Pulmonary artery endothelial cell (primary cell): ENCODE measurements at places on chromosomes 2 and 18. TPM values are rescaled to one million over a fixed set of nuclear protein-coding genes. Genes with fewer than 3 reads are reported as not detected.

DNA sequence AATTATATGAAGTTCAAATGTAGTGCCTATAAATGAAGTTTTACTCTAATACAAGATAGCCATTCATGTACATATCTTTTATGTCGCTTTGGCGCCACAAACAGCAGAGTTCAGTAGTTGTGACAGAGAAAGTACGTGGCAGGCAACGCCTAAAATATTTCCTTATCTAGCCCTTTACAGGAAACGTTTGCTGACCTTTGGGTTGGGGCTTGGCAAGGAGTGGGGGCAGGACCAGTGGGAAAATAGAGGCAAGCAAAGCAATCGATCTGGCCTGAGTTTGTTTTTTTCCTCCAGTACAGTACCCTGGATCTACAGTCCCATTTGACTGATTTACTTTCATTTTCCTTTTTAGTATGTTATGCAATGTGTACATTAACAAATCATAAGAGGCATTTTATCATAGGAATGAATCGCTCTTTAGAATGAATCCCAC, 13.1 kb downstream of the CCDC68 start:
- DNase-seq = no peak

DNA sequence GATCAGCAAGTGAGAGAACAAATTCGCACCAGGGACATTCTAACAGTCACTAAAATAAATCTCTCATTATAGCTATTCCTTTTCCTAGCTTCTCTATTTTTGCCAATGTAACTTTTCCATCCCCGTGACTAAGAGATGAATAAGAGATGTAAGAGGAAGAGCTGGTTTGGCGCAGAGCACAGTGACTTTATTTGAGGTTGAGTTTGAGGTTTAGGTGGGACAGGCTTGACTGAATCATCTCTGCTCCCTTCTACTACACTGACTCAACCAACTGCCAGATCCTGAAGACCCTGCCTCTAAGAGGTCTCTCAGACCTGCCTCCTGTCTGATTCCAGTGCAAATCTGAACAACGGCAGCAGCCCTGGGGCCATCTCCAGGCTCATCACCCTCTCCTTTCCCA, 28.0 kb downstream of the RFX8 start:
- DNase-seq = no peak

GRCh38 chr2:240648650-240649275, 23.5 kb downstream of the GPR35 start:
- DNase-seq = no peak

GRCh38 chr18:669077-669476, 11.6 kb downstream of the TYMS start:
- no peak for DNase-seq

- DNase-seq = no peak
Observed at GRCh38 chr2:37555457-37555856, 116.0 kb downstream of the CDC42EP3 start.

DNA sequence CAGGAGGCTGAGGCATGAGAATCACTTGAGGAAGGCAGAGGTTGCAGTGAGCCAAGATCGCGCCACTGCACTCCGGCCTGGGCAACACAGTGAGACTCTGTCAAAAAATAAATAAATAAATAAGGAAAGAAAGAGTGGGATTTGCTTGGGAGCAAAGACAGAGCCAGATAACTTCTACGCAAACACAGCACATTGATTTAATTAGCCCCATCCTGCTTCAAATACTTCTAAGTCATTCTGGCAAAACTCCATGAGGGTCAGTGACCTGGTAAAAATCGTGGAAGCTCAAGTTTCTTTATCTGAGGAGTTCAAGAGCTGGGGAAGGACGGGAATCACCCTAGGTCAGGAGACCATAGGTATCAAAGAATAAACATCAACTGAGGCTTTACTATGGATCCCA, 70.6 kb upstream of the TCF7L1 start:
- no peak for DNase-seq

The IL36A gene
- not detected in 2 replicates for total RNA-seq

- no peak for DNase-seq
Observed at GRCh38 chr2:102193074-102193473, 6.3 kb downstream of the IL1RL2 start.

The TUBA3E gene
- total RNA-seq = not detected in 2 replicates

- no peak for DNase-seq
Observed at GRCh38 chr2:2714408-2714807, 383.3 kb upstream of the MYT1L start.

DNA sequence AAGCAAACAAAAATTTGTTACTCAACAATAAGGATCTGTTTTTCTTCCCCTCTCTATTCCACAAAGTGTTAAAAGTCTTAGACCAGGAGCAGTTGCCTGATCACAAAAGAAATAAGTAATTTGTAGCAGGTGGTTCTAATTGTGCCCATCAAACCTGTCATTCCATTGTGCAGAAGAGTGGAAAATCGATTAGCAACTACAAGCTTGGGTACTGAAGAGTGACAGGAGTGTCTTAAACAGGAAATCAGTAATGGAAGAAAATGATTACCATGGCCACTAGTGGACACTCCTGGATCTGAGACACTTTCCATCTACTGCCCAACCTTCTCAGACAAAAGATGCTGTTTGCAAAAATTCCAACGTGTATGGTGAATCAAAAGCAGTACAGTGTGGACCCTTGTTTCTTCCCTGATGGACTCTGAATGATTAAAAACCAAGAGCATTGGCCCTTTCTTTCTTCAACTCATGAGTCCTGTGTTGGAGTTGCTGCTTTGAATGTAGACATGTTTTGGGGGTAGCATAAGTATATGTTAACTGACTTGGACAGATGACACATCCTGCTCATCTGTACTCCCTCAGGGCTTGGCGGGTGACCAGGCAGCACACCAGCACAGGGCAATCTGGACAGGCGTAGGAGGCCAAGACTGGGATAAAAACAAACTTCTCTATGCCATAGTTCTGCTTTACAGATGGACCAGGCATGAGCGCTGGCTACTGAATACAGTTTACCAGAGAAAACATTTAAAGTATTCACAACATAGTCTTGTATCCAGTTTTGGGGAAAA, 51.9 kb downstream of the PLA2R1 start:
- no peak for DNase-seq

The EGR4 gene
- total RNA-seq = not detected in 2 replicates

The TLX2 gene
- not detected in 2 replicates for total RNA-seq

The SERPINB11 gene
- total RNA-seq = not detected in 2 replicates

The CRYGC gene
- not detected in 2 replicates for total RNA-seq

DNA sequence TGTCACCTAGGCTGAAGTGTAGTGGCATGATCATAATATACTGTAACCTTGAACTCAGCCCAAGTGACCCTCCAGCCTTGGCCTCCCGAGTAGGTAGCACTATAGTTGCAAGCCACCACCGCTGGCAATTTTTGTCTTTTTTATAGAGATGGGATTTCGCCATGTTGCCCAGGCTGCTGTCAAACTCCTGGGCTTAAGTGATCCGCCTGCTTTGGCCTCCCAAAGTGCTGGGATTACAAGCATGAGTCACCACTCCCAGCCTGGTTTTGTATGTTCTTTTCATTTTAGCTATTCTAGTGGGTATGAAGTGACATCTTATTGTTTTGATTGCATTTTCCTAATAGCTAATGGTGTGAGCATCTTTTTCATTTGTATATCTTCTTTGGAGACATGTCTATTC, 11.3 kb upstream of the EXOC6B start:
- no peak for DNase-seq

The PDCD1 gene
- total RNA-seq = not detected in 2 replicates

GRCh38 chr2:147547440-147547839, 297.4 kb upstream of the ACVR2A start:
- DNase-seq = no peak

The RAB6C gene
- not detected in 2 replicates for total RNA-seq

The SERPINB12 gene
- not detected in 2 replicates for total RNA-seq

The STK39 gene
- 3.9 and 5.1 TPM in 2 replicates for total RNA-seq

The ACVR1C gene
- 0.07 TPM in 2 replicates for total RNA-seq

DNA sequence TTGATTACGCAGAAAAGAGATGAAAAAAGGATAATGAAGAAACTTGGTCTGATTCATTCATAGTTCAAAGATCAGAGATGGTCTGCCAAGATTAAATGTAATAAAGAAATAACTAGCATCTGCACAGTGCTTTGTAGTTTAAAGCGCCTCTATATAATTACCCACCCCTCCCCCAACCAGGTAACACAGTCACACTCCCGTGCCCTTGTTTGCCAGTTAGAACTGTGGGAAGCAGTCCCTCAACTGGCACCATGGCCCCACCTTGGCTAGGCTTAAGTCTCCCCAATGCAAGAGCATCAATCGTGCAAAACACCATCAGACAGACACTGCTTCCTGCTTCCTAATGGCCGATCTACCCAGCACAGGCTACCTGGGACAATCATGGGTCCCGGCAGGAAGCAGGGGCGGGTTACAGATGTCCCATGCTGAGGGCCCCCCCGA, 11.6 kb downstream of the ADCY3 start:
- no peak for DNase-seq

DNA sequence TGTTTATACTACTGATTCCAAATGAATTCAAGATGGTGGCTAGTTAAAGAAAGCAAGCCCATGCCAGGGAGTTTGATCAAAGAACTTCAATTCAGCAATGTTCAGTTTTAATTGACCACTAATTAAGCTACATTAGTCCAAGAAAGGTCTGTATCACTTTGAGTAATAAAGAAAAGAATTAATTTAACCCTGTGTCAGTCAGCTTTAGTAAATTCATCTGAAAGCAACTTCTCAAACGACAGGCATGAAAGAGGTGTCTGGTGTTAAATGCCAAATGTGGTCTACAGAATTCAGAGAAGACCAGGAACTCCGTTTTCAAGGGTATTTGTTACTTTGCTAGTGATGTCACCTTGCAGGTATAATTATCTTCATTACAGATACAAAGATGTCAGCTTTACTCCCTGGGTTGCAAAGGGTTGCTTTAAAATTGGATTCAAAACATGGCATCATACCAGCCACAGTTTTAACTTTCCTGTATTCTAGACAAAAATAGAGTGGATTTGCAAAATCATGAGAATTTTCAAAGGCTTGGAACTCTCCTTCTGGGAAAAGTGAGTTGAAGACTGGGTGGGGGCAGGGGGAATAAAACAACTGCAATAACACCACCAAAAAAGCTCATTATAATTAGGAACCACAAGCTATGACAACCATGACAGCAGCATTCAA, 281.5 kb downstream of the TCF4 start:
- DNase-seq = no peak
